ENCODE measurements at places on chromosomes 3 and 15.

- no peak for DNase-seq
These were observed 749 bp downstream of the RAB8B start for GRCh38 chr15:63189941-63190768.

- no peak for DNase-seq
These were observed 396.0 kb downstream of the FHIT start for GRCh38 chr3:60855250-60855649.

DNA sequence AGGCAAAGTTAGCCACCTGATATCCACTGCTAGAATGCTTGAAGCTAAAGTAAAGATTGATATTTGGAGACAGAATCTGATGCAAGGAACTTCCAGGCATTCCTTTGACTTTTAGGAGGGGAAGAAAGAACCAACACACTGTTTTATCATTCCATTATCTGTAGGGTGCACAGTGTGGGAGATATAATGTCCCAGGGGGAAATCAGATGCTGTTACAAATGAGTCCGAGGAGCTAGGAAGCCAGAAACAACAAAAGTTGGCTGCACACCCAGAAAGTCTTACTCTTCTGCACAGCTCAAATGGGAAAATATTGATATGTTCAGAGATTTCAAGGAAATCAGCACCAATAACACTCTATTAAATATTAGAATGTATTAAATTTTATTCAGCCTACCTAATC, 113.6 kb upstream of the ROBO1 start:
- DNase-seq, result no peak

GRCh38 chr15:39854161-39854560, 65.9 kb downstream of the GPR176 start:
- DNase-seq, result no peak

GRCh38 chr3:49900491-49901153, 3.1 kb downstream of the MST1R start:
- no peak for DNase-seq

- DNase-seq, result no peak
These were observed 28.5 kb downstream of the DNAJC13 start for GRCh38 chr3:132445817-132446216.
